ENCODE measurements at places on chromosomes 3 and 15. TPM values are rescaled to one million over a fixed set of nuclear protein-coding genes. Genes with fewer than 3 reads are reported as not detected.

DNA sequence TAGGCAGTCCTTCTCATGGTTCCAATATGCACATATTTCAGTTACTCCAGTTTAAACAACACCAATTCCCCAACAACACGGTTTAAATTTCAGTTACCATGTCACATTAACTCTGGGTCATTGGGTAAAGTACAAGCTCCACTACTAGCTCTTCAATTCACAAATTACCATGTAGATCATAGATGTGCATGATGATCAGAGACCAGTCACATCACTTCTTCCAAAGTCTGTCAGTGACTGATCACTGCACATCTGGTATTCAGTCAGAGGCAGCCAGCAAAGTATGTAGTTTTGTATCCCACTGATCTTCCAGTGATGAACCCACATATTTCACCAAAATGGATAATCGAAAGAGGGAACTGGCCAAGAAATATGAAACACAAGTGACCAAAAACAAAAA lies 978.4 kb upstream of the CFAP20DC start:
- no peak for DNase-seq

PARP16 gene
- total RNA-seq: 7.7 TPM

DNA sequence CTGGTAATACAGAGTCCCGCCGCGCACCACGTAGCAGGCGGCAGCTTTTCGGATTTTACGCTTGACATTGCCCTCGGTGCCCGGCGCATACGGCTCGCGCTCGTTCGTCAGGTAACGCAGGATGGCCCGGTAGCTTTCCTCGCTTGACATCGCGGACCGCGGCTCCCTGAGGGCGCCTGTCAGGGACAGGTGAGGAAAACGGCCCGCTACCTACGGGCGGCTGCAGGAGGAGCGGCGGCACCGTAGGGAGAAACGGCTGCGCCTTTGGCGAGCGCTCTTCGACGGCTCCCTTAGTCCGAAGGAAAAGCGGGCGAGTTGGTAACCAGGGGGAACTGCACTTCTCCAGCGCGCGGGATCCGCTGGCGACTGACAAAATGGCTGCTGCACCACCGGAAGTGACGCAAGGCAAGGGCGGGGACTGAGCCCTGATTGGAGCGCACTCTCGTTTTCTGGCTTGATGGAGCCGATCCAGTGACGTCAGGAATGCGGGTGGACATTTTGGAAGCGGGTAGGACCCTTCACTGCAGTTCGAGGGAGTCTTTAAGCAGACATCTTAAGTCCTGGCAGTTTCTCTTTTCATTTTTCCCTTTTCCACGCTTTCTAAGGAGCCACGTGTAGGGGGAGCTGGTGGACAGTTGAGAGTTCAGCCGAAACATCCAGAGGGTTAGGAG lies at the start of gene ZBTB11:
Gene ZBTB11 (minus strand): TSS at position 368 of the 671 bp plus-strand sequence. CDS start 218 bp downstream, at position 150.
- peak; percentile 100 for DNase-seq

DNA sequence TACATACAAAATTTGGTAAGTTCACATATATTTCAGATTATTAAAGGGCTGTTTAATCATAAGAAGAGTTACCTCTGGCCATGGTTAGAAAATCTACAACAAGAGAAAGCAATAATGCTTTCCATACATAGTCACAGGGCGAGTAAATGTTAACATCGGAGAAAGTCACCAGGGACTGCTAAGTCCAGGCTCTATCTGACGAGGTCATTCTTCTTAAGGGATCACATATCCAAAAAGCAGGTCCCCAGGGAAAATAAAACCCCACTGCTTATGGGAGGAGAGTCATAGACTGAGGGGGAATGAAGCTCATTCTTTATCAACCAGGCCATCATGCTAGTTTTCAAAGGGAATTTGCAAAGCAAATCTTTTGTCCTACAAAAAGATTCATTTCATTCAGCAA lies 3.1 kb downstream of the PCYT1A start:
- no peak for DNase-seq

VEPH1 gene
- total RNA-seq: 77.6 TPM

DNA sequence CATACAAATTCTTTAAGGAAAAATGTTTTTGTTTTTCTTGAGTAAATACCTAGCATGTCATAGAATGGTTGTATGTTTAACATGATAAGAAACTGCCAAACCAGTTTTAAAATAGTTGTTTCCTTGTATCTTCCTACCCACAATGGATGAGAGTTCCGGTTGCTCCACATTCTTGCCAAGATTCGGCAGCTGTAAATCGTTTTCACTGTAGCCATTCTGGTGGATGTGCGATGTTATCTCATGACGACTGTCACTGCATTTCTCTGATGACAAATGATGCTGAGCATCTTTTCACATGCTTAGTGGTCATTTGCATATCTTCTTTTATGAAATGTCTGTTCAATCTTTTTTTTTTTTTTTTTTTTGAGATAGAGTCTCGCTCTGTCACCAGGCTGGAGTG lies 36.6 kb upstream of the SH3GL3 start:
- DNase-seq: no peak

SHC4 gene
- 1.9 TPM for total RNA-seq

- no peak for DNase-seq
These were observed 496.8 kb downstream of the CNTN4 start for GRCh38 chr3:2595486-2595885.

DNA sequence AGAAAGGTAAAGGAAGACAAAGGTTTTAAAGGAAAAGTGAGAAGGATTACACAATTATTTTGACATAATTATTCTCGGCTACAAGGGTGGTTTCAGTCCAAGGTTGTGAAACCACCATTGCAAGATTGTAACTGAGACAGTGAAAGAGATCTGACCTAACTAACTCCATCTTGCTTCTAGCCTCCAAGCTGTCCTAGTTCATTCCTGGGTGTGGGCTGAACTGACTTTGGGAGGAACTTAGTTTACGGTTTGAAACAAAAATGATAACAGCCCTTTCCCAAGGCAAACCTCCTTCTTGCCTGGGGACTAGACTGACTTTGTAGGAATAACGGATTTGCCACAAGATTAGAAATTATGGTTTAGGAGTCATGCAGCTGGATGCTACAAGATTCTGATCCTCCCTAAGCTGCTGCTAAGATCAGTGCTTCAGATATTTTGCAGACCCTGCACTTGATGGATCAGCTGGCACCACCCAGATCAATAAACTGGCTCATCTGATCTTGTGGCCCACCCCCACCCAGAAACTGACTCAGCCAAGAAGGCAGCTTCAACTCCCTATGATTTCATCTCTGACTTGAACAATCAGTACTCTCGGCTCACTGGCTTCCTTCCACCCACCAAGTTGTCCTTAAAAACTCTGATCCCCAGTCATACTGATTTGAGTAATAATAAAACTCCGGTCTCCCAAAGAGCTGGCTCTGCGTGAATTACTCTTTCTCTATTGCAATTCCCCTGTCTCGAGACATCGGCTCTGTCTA lies 57.7 kb upstream of the AADACL2 start:
- no peak for DNase-seq

GRCh38 chr3:47852604-47853602 lies 50.0 kb downstream of the DHX30 start:
- no peak for DNase-seq

- DNase-seq: peak; percentile 28
These were observed 17.9 kb downstream of the ACSBG1 start for GRCh38 chr15:78216276-78217104.

DNA sequence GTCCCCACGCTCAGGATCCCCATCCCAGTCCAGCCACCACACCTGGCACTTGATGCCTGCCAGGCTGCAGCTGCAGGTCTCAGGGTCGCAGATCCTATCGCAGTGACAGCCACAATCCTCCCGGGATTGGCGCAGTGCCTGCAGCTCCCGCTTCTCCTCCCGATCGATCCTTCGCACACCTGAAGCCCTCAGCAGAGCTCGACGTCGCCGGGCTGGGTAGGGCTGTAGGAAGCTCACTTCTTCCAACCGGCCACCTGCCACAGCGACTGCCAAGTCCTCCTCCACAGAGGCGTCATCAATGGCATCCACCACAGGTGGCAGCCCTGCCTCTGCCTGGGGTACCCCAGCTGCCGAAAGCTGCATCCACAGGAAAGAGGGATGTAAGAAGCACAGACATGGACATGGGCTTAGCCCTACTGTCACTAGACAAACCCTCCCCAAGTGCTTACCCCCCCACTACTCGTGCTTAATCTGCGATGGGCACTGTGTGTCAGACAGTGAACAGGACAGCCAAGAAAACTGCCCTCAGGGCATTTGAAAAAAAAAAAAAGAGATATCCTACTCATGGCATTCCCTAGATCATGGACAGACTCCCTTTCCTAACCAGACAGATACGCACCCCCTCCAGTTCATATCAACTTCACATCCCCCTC lies 9.2 kb downstream of the CSRNP1 start:
- no peak for DNase-seq

- no peak for DNase-seq
These were observed 226.6 kb downstream of the GREM1 start for GRCh38 chr15:32944431-32944830.

DNA sequence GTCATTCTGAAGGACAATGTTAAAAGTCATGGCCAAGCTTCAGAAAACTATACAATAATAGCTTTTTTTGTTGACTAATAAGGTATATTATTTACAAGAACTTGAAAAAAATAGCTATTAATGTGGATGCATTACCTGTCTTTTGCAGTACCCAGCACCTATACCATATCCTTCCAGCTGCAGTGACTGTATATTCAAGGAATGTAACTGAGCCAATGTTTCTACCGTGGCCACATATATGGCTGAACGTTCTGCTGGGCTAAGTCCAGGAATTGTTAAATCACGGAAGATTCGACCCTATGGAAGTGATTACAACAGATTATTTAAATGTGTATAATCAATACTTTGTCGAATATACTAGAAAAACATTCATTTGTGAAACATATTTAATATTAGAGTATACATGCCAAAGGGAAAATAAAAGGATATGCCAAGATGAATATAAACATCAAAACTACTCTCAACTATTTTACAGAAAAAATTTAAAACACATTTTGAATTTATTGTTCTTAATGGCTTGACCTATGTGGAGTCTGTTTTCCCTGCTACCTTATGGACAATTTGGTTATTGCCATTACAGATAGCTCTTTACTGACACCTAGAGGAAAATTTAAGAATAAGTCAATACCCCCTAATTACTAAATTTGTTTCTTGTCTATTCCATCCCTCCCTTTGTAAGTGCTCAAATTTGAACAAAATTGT lies 17.6 kb downstream of the ACAD11 start:
- peak; percentile 60 for DNase-seq

SLC51B gene
- 3.0 TPM for total RNA-seq

RBM5 gene
- 115 TPM for total RNA-seq

- no peak for DNase-seq
These were observed 28.8 kb downstream of the CGNL1 start for GRCh38 chr15:57405133-57405532.

MUSTN1 gene
- 10.9 TPM for total RNA-seq

DNA sequence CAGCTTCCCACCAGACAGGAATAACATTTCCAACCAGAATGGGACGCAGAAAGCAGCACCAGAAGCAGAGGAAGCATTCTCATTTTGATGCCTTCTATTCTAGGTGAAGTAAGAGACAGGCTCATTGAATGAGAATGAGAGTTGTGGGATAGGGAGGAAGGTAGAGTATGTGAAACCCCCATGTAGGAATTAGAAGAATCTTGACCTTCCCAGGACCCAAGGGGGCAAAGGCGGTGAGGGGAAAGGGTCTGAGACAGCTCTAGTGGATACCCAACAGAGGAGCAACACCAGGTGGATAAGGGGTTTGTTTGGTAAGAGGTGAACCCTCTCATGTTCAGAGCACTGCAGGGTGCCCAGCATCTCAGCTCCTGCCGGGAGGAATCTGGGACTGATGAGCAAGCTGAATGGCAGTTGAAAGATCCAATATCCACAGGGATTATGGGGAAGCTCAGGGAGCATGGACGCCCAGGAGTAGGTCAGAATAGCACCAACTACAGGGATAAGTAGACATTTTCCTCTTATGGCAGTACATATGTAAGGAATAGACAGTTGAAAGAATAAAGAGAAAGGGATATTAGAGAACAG lies 77.0 kb downstream of the PLCL2 start:
- no peak for DNase-seq

ZNF80 gene
- total RNA-seq: not detected

DNA sequence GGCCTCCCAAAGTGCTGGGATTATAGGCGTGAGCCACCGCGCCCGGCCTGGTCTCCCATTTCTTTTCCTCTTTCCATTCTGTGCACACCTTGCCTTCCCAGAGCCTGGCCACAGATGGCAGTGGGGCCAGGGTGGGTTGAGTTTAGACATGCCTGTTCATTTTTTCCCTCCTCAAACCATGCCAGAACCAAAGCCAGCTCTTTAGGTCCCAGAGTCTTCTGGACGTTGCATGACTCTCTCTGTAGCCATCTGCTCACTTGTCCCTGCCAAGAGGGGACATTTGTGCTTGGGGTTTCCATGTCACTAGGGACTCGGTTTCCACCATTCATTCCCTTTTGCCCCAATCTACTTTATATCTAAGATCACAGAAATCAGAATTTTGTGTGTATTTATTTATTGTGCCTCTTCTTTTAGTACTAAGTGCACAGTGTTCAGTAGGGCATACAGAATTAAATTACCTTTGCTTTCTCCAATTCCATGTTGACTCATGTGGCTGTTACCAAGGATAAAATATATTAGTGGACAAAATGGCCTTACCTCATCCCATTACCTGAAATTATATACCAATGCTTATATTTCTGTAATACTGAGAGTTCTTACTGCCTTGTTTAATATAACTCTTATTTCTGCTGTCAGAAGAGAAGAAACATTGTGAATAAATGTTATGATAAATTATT lies 49.6 kb downstream of the USP13 start:
- no peak for DNase-seq

DNA sequence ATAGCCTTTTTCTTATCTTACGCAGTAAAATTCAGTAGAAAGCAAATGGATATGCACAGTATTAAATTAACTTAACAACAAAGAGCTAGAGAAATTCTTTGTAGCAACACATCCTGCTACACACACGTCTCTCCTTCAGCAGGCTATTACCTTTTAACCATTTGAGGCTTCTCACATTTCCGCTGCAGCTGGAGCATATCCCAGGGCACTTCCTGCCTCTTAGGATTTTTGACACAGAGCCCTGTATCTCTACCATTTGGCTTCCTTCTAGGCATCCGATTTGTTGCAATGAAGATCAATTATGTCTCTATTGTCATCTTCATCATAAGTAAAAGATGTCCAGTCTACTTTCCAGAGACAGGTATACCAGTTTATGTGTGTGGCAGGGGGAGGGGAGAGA lies 292.4 kb upstream of the CBLB start:
- peak; percentile 59 for DNase-seq

DNA sequence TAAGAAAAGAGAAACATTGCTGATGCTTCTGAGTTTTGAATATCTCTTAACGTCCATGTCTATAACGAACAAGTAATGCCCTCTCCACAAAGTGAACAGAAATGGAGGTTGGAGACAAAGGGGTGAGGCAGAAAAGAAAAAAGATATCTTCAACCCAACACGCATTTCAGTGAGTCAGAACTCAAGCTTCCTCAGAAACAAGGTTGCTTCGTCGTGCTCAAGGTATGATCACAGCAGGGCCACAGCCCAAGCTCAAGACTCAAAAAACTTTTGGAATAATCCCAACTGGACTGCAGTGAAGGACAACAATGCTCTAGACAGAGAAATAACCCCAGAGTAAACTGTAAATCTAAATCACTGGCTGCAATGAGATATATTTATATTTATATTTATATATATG lies 18.9 kb downstream of the WNT5A start:
- no peak for DNase-seq

PLSCR2 gene
- not detected for total RNA-seq

DNA sequence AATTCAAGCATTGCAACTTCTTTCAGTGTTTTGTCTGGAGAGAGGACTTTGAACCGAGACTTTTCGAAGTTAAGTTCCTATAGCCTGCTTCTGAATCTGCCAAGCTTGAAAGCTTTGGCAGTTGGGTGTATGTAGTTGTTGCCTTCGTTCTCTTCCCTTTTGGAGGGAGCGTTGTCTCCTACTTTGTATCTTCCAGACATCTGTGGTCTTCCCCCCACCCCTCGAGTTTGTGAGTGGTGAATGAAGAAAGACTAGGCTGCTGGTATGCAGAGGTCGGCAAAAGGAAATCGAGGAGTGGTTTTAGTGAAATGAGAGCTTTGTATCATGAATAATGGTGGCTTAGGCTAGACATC lies 1.3 kb downstream of the CTNNB1 start:
- peak; percentile 59 for DNase-seq

Data from lung (tissue), 17 donors.